Karpas-422 (cell line): ENCODE measurements at places on chromosomes 16 and 17.

- DNase-seq: no peak
Observed at GRCh38 chr16:86926181-86927094, 348.1 kb downstream of the FOXL1 start.

DNA sequence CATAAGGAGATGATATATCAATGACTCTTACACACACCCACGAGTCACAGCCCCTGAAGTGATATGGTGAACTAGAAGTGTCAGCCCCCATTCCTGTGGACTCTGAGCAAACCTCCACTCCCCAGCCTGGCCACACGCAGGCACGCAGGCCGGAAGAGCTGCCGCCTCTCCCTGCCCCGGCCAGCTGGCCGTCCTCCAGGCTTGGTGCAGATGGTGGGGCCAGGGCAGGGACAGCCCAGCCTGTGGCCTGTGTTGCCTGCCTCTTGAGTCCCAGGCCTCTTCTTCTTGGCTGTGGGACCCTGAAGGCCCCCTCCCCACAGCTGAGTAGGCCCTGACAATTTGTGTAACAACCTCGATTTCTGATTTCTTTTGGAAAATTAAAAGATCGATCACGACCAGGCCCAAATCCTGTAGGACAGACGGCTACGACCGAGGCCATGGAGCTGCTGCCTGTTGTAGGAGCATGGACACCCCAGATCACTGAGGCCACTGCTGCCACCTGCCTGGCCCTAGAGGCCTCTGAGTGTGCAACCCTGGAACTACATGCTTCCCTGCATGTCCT, 10.0 kb upstream of the MPRIP start:
- DNase-seq: no peak

DNA sequence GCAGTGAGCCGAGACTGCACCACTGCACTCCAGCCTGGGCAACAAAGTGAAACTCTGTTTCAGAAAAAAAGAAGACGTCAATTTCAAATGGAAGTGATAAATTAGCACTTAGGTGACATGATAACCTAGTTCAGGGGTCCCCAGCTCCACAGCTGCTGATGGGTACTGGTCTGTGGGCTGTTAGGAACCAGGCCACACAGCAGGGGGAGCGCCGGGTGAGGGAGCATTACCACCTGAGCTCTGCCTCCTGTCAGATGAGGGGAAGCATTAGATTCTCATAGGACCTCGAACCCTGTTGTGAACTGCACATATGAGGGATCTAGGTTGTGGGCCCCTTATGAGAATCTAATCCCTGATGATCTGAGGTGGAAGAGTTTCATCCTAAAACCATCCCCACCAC, 253.0 kb downstream of the FOXL1 start:
- DNase-seq: peak; percentile 56

- no peak for DNase-seq
Observed at GRCh38 chr17:49822829-49823228, 25.0 kb downstream of the TAC4 start.

GRCh38 chr16:20760346-20760745, 3.5 kb upstream of the ACSM3 start:
- no peak for DNase-seq

- DNase-seq: no peak
Observed at GRCh38 chr16:79899316-79899715, 298.8 kb upstream of the MAF start.

DNA sequence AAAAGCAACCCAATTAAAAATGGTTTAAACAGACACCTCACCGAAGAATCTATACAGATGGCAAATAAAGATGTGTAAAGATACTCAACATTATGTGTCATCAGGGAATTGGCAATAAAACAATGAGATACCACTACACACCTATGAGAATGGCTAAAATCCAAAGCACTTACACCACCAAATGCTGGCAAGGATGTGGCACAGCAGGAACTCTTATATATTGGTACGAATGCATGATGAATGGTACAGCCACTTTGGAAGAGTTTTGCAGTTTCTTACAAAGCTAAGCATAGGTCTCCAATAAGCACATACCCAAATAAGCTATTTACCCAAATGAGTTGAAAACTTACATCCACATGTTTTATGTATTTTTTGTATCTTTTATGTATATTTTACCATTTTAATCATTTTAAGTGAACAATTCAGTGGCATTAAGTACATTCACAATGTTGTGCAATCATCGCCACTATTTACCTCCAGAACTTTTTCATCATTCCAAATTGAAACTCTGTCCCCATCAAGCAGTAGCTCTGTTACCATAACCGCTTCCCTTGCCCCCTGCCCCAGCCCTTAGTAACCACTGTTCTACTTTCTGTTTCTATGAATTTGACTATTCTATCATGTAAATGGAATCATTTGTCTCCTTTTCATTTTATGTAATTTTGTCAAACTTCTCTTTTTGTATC, 6.7 kb upstream of the ALDH3A2 start:
- DNase-seq: no peak

DNA sequence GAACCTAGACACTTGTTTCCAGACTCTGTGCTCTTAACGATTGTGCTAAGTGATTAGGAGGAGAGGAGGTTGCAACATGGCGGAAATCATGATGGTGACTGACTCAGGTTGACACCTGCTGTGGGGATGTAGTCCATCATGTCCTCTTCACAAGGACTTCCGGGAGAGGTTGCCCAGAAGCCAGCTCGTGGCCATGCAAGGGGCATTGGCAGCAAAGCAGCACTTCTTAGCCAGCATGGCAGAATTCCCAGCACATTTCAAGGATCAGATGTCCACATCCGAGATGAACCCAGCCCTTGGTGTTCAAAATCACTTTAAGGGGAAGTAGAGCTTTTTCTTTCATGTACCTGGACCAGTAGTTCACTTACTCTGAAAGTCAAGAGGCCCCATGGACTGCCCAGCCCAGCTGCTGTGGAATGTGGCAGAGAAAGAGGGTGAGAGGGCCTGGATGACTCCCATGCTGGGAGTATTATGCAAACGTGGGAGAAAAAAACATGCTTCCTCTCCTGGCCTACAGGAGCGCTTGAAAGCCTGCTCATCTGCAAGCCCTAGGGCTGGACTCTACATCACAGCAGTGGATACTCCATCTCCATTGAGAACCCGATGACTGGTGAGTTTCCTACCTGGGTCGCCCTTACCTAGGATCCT, 65.5 kb downstream of the IRX6 start:
- no peak for DNase-seq

- DNase-seq: no peak
Observed at GRCh38 chr16:12800817-12801216, 2.9 kb downstream of the CPPED1 start.
